ENCODE measurements at places on chromosomes 12 and 14. TPM values are rescaled to one million over a fixed set of nuclear protein-coding genes. Genes with fewer than 3 reads are reported as not detected.

DNA sequence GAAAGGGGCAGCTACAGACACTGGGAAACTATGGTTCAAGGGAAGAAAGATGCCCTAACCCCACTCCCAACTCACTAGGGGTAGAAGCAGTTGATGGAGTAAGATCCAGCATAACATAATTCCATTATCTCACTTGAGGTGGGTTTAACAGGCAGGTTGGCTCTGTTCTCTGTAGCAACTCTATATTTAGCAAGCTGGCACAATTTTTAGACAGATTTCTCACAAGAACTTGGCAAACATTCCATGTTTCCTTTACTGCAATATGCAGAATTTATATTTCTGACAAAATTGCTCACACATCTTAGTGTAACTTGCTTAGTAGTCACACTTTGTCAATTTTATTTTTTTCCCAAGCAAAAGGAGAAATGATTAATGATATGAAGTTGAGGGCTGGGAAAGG is 475.4 kb downstream of the RMST start:
- H3K27ac ChIP-seq = no peak overlapping the region
- H3K4me1 ChIP-seq = no peaks in the 10 kb centered on the region
- H3K4me3 ChIP-seq = no peak overlapping the region
- no peak for DNase-seq

DNA sequence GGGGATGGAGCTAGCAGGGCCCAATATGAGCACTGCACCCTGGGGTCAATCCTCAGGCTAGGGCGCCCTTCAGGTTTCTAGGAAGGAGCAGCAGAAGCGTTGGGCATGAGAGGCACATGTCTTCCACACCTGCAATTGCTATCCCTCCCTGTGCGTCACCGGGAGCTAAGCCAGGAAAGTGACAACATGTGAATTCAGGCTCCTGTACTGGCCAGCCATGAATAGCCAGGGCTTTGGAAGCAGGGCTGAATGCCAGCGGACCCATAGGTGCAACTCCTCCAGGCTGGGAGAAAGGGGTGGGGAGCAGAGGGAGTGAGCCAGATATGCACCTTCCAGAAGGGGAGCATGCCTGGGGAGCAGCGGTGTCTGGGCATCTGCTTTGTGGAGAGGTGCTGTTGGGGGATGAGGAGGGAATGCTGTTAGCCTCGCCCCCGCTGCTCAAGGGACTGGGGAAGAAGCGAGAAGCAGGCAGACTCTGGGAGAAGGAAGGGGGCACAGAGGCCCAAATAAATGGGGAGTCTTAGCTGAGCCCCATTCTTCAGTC is 6.1 kb downstream of the HOXC5 start:
- DNase-seq = no peak
- H3K4me1 ChIP-seq = no peaks in the 10 kb centered on the region

GRCh38 chr12:1800401-1801302 is 19.7 kb upstream of the LRTM2 start:
- no peaks in the 10 kb centered on the region for H3K36me3 ChIP-seq
- H3K27ac ChIP-seq = no peak overlapping the region
- no peaks in the 10 kb centered on the region for H3K27me3 ChIP-seq
- H3K4me3 ChIP-seq = no peak overlapping the region
- peaks cover 40% of the 10 kb centered on the region for H3K4me1 ChIP-seq

DNA sequence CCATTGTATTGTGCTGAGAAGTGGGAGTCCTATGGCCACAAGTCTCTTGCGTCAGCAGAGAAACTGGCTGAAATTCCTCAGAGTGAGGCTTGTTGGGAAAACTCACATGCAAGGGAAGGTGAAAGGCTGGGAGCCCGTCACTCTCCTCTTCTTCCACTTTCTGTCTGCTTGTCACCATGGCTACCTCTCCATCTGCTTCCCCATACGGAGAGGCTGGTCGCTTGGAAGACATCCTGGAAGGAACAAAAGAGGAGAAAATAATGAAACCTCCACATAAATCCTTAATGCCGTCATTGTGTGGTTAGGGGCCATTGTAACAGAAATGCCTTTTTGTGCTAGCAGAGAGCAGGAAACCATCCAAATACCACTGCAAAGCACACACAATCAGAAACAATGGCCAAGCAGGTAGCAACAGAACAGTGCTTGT is 53.7 kb downstream of the SOX5 start:
- H3K27me3 ChIP-seq = no peaks in the 10 kb centered on the region
- no peaks in the 10 kb centered on the region for H3K36me3 ChIP-seq
- H3K27ac ChIP-seq = no peak overlapping the region

GRCh38 chr14:32900547-32900946 is 38.1 kb upstream of the NPAS3 start:
- H3K27ac ChIP-seq = no peak overlapping the region
- no peaks in the 10 kb centered on the region for H3K27me3 ChIP-seq
- DNase-seq = no peak
- no peaks in the 10 kb centered on the region for H3K4me1 ChIP-seq
- H3K4me3 ChIP-seq = no peak overlapping the region

DNA sequence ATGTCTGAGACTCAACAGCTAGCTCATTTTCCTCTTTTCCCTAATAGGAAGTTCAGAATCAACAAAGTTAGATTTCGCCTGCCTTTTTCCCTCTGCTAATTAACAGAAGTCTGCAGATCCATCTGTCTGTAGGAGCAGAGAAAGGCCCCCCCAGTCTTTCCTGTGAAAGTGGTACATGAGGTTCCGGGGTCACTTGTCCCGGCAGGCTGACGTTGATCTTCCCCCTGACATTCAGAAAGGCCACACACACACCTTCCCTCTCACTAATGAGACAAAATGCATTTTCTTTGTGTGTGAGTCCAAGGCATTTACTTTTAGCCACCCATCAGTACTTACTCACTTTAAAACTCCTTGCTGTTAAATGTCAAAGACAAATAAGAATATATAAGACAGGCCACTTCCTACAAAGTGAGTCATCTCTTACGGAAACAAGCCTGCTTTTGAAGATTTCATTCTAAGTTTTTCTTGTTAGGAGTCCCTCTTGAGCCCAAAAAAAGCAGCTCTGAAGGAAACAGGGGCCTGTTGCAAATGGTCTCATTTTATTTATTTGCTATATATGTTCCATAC is 138.7 kb downstream of the TTC7B start:
- H3K27me3 ChIP-seq = no peaks in the 10 kb centered on the region
- peak overlapping the region; percentile 22 for H3K4me3 ChIP-seq
- peaks cover 37% of the 10 kb centered on the region for H3K4me1 ChIP-seq
- no peaks in the 10 kb centered on the region for H3K36me3 ChIP-seq

- H3K36me3 ChIP-seq = no peaks in the 10 kb centered on the region
- DNase-seq = no peak
- H3K4me3 ChIP-seq = no peak overlapping the region
- H3K27ac ChIP-seq = no peak overlapping the region
- no peaks in the 10 kb centered on the region for H3K27me3 ChIP-seq
These were observed 20.1 kb upstream of the CDK17 start for GRCh38 chr12:96420277-96420835.

- DNase-seq = no peak
- H3K36me3 ChIP-seq = peaks cover 52% of the 10 kb centered on the region
These were observed 4.8 kb downstream of the DGKA start for GRCh38 chr12:55935738-55936151.

- no peak for DNase-seq
- no peak overlapping the region for H3K27ac ChIP-seq
- H3K36me3 ChIP-seq = peaks cover 13% of the 10 kb centered on the region
- H3K4me3 ChIP-seq = no peak overlapping the region
These were observed 37.0 kb downstream of the ANAPC7 start for GRCh38 chr12:110366321-110367142.

DNA sequence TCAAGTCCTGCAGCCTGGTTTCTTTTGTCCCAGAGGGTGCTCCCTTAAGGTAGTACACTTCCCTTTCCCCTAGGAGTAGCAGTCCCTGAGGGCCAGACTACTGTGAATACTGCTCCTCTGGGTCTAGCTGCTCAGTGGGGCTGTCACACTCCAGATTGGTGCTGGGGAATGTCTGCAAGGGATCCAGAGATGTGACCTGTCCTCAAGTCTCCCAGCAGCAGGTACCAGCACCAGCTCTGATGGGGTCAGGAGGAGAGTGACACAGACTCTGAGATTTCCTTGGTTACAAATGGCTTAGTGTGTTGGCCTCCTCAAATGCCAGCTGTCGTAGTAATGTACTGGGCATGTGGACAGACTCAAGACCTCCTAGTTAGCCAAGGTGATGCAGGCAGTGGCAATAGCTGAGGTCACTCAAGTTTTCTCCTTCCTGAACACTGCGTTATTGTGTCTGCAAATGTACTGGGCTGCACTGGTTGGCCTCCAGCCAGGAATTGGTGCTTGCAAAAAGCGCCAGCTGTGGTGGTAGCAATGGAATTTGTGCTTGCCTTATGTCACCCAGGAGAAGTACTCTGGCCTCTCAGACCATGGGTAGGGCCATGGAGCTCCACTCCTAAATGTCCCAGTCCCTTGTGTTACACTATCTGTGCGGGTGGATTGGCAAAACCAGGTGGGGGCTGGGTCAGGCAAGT is 36.4 kb upstream of the AEBP2 start:
- no peak for DNase-seq
- H3K36me3 ChIP-seq = no peaks in the 10 kb centered on the region
- no peaks in the 10 kb centered on the region for H3K27me3 ChIP-seq
- H3K27ac ChIP-seq = no peak overlapping the region

The VWF gene
- 0.49 TPM for polyA plus RNA-seq

The KLRC2 gene
- not detected for polyA plus RNA-seq

The BATF gene
- 20.9 TPM for polyA plus RNA-seq

The ANKRD33 gene
- not detected for polyA plus RNA-seq

The HOXC9 gene
- polyA plus RNA-seq = not detected
